ENCODE measurements at places on chromosomes 13 and 19. TPM values are rescaled to one million over a fixed set of nuclear protein-coding genes. Genes with fewer than 3 reads are reported as not detected.

The MAP2K2 gene
- total RNA-seq: 53.4 TPM

DNA sequence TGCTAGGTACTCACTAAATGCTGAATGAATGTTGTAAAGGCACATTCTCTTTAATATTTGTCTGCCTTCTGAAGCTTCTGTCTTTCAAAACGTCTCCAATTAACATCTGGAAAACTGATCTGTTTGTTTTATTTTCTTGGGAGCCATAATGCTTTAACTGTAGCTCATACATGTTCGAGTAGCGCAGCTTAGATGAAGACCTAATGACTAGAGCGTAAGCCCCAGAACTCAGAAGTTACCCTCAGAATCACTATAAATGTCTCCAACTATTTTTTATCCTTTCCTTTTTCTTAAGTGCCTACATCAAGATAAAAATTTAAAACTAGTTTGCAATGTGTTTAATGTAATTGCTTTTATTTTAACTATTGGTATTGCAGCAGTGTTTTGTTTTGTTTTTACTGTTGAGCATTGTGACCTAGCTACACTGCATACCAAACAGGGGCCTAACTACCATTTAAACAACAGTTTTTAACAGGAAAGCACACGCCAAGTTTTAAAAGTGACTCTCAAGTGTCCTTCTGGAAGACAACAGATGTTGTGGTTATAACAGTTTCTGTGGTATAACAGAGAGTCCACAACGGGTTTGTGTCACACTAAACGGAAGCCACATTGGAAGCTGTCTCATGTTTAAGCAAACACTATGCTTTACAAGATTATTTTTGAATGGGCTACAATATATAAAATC, 42.0 kb downstream of the MRPL57 start:
- no peaks in the 10 kb centered on the region for H3K4me1 ChIP-seq
- H3K27me3 ChIP-seq: no peaks in the 10 kb centered on the region
- no peak overlapping the region for H3K4me3 ChIP-seq
- DNase-seq: no peak

The C19orf33 gene
- 33.5 TPM for total RNA-seq

DNA sequence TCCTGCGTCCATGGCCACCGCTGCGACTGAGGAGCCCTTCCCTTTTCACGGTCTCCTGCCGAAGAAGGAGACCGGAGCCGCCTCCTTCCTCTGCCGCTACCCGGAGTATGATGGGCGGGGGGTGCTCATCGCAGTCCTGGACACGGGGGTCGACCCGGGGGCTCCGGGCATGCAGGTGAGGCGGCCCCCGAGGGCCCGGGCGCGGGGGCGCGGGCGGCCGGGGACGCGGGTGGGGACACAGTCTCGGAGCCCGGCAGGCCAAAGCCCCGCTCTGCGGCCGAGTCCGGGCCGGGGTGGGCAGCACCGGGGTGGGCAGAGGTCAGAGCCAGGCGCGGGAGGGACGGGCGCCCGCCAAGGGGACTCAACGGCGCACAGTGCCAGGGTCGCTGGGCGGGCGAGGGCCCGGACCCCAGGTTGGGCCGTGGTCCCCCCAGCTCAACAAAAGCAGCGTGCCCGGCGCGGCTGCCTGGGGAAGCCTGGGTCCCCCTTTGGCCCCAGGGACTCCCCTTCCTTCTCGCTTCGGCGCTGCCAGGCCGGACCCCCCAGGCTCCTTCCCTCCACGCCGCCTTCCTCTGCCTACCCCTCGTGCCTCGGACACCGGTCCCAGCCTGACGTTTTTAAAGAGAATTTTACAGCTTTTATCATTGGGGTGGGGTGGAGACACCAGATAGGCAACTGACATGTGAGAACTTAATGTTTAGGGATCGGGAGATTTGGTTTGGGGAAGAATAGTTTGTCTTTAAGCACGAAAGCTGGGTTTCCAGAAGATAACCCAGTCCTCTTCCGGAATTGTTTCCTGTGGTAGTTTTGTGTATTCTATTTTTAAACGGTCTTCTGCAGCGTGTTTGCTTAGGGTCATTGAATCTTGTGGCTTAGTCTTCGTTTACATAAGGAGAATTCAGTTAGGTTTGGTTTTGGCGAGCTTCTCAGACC, 509 bp downstream of the TPP2 start:
- H3K27ac ChIP-seq: peak overlapping the region; percentile 98
- H3K27me3 ChIP-seq: no peaks in the 10 kb centered on the region
- peaks cover 59% of the 10 kb centered on the region for H3K4me1 ChIP-seq
- no peaks in the 10 kb centered on the region for H3K36me3 ChIP-seq
- peak overlapping the region; percentile 98 for H3K4me3 ChIP-seq
- no peak for DNase-seq

The BABAM1 gene
- total RNA-seq: 26.2 TPM

The SYNE4 gene
- 11.2 TPM for total RNA-seq

The SH3GL1 gene
- 29.0 TPM for total RNA-seq

GRCh38 chr19:1018393-1018792, 2.5 kb downstream of the TMEM259 start:
- H3K27me3 ChIP-seq: no peaks in the 10 kb centered on the region
- peaks cover 49% of the 10 kb centered on the region for H3K4me1 ChIP-seq
- peak overlapping the region; percentile 99 for H3K27ac ChIP-seq
- peaks cover 18% of the 10 kb centered on the region for H3K36me3 ChIP-seq

- no peaks in the 10 kb centered on the region for H3K4me1 ChIP-seq
- H3K4me3 ChIP-seq: no peak overlapping the region
- DNase-seq: no peak
- H3K36me3 ChIP-seq: peaks cover 39% of the 10 kb centered on the region
- H3K27me3 ChIP-seq: no peaks in the 10 kb centered on the region
Measured at GRCh38 chr13:75352641-75353327, 129.2 kb downstream of the TBC1D4 start.

The ZNF573 gene
- 3.1 TPM for total RNA-seq

- H3K27ac ChIP-seq: no peak overlapping the region
- H3K4me1 ChIP-seq: peaks cover 35% of the 10 kb centered on the region
- H3K36me3 ChIP-seq: peaks cover 15% of the 10 kb centered on the region
- no peak overlapping the region for H3K4me3 ChIP-seq
- DNase-seq: peak; percentile 84
- H3K27me3 ChIP-seq: peaks cover 46% of the 10 kb centered on the region
Measured at GRCh38 chr19:8580710-8581281, 3.6 kb upstream of the MYO1F start.

DNA sequence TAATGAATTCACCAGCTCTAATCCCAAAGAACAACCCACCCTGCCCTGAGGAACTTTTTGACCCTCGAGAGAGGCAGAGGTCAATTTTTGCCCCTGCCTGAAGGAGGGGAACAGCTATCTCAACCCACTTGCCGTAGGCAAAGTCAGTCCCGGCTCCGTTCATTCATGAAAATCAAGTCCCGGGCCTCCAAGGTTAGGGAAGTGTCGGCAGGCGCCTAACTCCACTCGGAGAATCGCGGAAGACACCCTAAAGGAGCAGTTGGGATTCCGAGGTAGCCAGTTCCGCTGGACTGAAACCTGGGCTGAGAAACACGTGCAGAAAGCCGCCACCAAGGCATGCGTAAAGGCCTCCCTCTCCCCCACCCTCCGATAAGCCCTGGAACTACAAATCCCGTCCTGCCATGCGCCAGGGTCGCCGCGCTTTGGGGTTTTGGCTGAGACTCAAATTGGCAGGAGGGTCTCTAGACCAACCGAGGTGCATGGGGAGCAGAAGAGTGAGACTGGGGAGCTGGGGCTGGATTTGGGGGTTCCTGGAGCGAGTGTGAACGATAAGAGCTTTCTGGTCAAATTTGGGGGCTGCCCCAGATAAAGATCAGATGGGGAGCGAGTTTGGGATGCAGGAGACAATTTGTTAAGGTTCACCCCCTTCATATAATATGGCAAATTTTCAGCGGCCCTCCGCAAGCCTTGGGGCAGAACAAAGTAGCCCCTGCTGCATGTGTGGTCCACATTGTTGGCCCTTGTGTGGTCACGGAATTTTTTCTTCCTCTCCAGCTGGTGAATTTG, at the start of gene TNPO2:
Gene TNPO2 (minus strand): TSS at position 292 of the 786 bp plus-strand sequence. CDS start 2,955 bp downstream, outside the sequence.
- peak within 1 kb of the TSS; percentile 77 for H3K4me3 ChIP-seq
- peak within 1 kb of the TSS; percentile 95 for H3K27ac ChIP-seq
- no peaks in the 10 kb centered on the region for H3K27me3 ChIP-seq
- H3K4me1 ChIP-seq: peaks cover 22% of the 10 kb centered on the region

The NUMBL gene
- total RNA-seq: 14.7 TPM

DNA sequence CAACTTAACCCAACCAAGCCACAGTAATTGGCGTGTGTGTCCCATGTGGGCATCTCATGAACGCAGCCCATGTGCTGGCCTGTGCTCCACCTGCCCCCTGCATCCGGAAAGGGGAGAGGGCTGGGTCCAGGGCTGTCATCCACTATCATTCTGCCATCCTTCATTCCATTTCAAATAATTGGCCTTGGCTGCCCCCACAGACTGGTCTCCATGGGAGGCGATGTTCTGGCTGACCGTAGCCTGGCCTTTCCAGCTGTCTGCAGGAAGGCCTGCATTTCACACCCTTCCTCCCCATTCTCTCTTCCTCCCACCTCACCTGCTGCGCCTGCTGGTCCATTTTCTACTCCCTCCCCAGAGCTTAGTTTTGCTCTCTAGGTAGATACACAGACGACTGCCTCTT, 442.8 kb downstream of the COG6 start:
- H3K4me1 ChIP-seq: no peaks in the 10 kb centered on the region
- DNase-seq: no peak
- no peaks in the 10 kb centered on the region for H3K36me3 ChIP-seq
- H3K27me3 ChIP-seq: no peaks in the 10 kb centered on the region
- H3K4me3 ChIP-seq: no peak overlapping the region
- H3K27ac ChIP-seq: no peak overlapping the region

The CYP4F22 gene
- 1.8 TPM for total RNA-seq

GRCh38 chr13:110964229-110965037, 49.6 kb upstream of the ANKRD10 start:
- no peak overlapping the region for H3K27ac ChIP-seq
- no peak for DNase-seq
- no peak overlapping the region for H3K4me3 ChIP-seq
- H3K36me3 ChIP-seq: no peaks in the 10 kb centered on the region
- H3K4me1 ChIP-seq: no peaks in the 10 kb centered on the region
- no peaks in the 10 kb centered on the region for H3K27me3 ChIP-seq
